ENCODE measurements at places on chromosomes 12 and 14.

DNA sequence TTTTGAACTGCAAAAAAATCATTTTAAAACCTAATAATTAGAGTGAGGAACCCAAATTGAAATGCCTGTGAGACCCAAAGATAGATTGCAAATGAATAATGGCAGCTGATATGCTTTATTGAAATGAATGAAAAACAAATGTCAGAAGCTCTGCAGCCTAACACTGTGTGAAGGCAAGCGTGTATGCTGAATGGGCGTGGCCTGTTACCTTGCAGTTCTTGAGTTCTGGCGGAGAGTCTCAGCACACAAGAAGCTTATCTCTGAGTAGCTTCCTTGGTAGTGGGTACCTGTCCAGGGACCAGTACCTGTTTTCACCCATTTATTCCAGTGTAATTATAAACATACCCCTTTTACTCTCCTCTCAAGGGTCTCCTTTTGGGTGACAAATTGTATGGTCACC lies 341.2 kb downstream of the NPAS3 start:
- no peak for DNase-seq

DNA sequence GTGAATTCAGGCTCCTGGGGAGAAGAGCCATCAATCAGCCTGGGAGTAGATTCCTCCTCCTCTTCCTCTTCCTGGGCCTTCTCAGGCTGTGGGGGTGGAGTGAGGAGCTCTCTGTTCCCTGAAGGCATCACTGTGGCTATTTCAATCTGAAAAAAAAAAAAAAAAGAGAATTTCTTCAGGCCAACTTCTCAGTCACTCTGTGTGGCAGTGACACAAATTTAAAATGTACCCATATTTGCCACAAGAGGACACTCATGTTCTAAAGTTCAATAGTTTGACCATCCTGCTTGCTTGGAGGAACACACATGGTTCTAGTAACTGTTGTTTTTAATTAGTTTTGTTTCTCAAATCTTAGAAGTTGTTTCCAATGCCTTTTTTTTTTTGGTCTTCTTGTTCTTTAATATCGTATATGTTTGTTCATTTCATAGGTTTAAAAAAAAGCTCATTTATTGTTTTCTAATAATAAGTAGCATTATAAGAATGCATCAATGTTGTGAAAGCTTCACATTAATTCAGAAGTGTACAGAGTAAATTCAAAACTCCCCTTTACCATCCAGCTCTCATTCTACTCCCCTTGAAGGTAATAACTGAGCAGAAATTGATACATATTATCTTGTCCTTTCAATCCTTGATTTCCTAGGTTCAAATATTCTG lies 23.3 kb upstream of the CCER1 start:
- no peak for DNase-seq

GRCh38 chr14:46368275-46368674 lies 283.3 kb downstream of the RPL10L start:
- no peak for DNase-seq

GRCh38 chr12:82659343-82660207 lies 27.1 kb upstream of the TMTC2 start:
- DNase-seq, result no peak

- no peak for DNase-seq
Observed at GRCh38 chr12:70577283-70577634, 60.0 kb downstream of the PTPRB start.

- DNase-seq, result no peak
Observed at GRCh38 chr14:31529053-31529452, 32.2 kb upstream of the NUBPL start.

- no peak for DNase-seq
Observed at GRCh38 chr14:100132903-100133510, 26.4 kb downstream of the DEGS2 start.

- peak; percentile 26 for DNase-seq
Observed at GRCh38 chr14:24307575-24308341, at the start of gene CIDEB. Gene CIDEB (minus strand): TSS chr14:24307977. CDS start chr14:24307858, 119 bp downstream.

- no peak for DNase-seq
Observed at GRCh38 chr12:47021298-47021697, 58.1 kb upstream of the PCED1B start.

GRCh38 chr12:84793558-84794367 lies 118.8 kb downstream of the SLC6A15 start:
- DNase-seq, result no peak

DNA sequence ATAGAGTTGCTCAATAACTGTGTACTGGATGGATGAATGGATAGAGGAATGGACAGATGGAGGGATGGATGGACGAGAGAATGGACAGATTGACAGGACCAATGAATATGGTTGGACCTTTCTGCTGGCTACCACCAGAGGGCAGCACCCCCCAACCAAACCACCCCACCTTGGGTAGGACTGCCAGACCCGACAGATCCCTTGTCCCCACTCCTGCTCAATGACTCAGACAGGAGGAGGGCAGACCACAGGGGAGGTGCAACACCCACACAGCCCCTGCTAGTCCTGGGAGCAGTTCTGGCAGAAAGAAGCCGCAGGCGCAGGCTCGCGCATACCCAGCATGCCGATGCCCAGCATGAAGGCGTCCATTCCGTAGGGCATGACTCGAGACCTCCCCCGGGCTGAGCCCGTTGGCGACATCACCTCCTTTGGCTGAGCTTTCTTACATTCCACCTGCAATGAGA lies 12.4 kb downstream of the MSI1 start:
- peak; percentile 53 for DNase-seq

- DNase-seq, result no peak
Observed at GRCh38 chr12:71297930-71298329, 140.1 kb upstream of the TSPAN8 start.

GRCh38 chr12:3081886-3082285 lies 4.7 kb downstream of the TSPAN9 start:
- DNase-seq, result no peak

Data from activated T-helper 1 cell treated with Interleukin-2 at 50 U/mL for 16 hours (primary cell).